Omental fat pad (tissue), 4 donors: ENCODE measurements at places on chromosomes 6 and 20.

GRCh38 chr20:25318471-25319240 is 70.8 kb downstream of the PYGB start:
- DNase-seq: peak; percentile 5

DNA sequence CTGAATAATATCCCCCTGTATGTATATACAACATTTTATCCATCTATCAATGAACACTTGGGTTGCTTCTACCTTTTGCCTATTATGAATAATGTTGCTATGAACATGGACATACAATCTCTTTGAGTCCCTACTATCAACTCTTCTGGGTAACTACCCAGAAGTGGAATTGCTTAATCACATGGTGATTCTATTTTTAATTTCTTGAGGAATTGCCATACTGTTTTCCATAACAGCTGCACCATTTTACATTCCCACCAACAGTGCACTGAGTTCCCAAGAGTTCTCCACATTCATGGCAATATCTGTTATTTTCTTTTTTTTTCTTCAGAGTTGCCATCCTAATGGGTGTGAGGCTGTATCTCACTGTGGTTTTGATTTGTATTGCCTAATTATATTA is 88.3 kb downstream of the ZHX3 start:
- DNase-seq: no peak

DNA sequence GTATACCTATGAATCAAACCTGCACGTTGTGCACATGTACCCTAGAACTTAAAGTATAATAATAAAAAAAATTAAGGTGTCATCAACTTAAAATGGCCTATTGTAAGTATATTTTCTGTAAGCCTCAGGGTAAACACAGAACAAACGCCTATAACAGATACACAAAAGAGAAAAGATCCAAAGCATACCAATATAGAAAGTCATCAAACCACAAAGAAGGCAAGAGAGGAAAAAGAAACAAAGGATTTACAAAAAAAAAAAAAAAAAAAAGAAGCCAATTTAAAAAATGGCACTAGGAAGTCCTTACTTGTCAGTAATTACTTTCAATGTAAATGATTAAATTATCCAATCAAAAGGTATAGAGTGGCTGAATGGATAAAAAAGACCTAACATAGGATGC is 24.6 kb upstream of the ASF1A start:
- no peak for DNase-seq

DNA sequence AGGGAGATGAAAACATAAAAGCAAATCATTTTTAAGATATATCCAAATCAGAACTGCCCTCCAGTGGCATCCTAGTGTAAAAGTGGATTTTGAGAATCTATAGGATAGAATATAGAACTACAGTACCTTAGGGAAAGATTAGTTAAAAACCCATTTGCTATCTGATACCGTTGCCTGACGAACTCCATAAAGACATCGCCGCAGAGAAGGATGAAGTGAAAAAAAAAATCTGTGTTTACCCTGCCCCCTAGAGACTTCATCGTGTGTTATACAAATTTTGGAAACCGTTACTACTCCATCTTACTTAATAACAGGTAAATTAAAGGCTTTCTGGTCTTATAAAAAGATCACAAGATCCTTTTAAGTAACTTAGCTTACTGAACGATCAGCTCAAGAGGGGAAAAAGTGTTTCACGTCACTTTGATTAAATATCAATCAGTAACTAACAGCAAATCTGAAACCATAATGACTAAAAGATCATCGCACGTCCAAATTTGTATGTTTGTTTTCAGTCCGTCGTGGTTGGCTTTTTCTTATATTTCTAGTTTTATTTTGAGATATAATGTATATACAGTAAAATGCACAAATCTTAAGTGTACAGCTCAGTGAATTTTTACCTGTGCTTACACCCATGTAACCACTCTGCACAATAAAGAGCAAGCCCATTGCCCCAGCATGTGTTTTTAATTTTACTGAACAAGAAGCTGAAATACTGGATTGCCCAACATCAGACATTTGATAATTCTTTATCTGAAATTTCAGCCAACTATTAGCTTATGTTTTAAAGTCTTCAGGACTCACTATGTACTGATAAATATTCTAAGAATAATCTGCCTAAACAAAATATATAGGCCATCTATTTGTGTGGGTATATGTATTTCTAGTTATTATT is 881 bp upstream of the MCM3 start:
- no peak for DNase-seq

DNA sequence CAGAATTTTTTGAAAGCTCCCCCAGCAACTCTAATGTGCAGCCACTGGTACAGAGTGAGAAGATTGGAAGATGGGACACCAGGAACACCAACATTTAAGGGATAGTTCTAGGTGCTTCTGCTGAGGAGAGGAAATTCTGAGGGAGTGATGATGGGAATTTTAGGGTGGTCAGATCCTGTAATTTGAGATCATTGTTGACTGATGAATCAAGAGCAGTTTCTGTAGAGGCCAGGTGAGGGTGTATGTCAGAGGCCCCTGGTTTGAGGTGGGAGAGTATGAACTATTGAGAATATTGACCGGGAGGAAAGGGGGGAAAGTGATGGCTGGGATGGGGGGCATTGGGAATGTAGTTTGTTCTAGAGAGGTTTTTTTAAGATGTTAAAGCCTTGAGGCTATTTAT is 47.2 kb downstream of the PTPRA start:
- no peak for DNase-seq

- DNase-seq: no peak
Observed at GRCh38 chr20:44841955-44842354, 31.6 kb upstream of the RIMS4 start.

- DNase-seq: no peak
Observed at GRCh38 chr6:71656121-71656520, 230.2 kb upstream of the RIMS1 start.

GRCh38 chr6:163866192-163866591 is 451.7 kb downstream of the QKI start:
- no peak for DNase-seq

- no peak for DNase-seq
Observed at GRCh38 chr20:50124496-50124895, 11.5 kb upstream of the UBE2V1 start.

- DNase-seq: no peak
Observed at GRCh38 chr20:45098103-45098773, 2.7 kb downstream of the KCNS1 start.

DNA sequence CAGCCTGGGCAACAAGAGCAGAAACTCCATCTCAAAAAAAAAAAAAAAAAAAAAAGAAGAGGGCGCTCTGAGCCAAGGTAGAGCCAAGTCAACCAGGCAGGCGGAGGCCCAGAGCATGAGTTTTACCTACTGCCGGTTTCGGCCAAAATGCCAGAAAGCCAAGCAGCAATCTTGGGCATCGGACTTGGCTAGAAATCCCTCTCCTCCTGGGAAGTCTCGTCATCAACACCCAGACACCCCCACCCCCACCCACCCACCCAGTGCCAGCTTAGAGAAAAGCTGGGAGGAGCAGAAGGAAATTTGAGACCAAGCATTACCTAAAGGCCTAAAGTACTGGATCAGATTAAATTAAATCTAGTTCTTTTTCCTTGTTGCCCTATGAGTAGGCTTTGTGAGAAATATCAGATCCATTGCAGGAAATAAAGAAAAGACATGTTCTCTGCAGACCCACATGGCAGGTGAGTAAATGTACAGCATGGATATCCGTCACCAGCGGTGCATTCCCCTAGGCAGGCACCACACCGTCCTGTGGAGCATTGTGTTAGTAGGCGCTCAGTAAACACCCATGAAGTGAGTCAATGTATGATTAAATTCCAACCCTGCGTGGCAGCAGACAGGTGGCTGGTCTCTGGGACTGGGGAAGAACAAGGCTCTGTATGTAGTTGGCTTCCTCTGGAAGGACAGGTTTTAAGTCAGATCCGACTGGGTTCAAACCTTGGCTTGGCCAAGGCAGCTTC is 21.0 kb downstream of the RIPOR3 start:
- no peak for DNase-seq

- no peak for DNase-seq
Observed at GRCh38 chr6:125733516-125734300, 15.7 kb upstream of the HEY2 start.

DNA sequence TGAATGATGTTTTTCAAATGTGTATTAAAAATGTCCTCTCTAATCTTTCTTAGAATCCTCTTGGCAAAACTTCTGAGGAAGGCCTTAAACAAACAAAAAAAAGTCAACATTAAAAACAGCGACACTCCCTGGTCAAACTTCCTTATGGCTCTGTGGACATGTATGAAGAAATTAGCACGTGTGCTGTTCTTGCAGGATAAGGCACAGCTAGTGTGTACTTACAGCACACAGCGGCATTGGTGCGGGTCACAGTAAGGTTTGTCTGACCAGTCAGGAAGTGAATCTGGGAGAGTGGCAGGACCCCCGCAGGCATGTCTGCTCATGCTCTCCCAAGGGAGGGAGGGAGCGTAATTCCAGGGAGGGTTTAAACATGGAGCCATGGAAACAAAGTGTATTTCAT is 38.8 kb downstream of the SLC22A1 start:
- DNase-seq: no peak

GRCh38 chr6:165573671-165574070 is 89.4 kb downstream of the PDE10A start:
- no peak for DNase-seq

GRCh38 chr20:32021091-32021490 is 10.9 kb downstream of the CCM2L start:
- no peak for DNase-seq

- no peak for DNase-seq
Observed at GRCh38 chr6:1911474-1911873, 301.8 kb downstream of the FOXC1 start.

DNA sequence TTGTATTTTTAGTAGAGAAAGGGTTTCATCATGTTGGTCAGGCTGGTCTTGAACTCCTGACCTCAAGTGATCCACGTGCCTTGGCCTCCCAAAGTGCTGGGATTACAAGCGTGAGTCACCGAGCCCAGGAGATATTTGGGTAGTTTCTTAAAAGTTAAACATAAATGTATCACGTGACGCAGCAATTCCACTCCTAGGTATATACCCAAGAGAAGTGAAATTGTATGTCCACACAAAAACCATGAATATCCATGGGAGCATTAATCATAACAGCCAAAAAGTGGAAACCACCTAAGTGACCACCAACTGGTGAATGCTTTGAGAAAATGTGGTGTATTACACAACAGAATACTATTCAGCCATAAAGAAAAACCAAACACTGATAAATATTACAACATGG is 164.8 kb downstream of the MRPL14 start:
- no peak for DNase-seq

DNA sequence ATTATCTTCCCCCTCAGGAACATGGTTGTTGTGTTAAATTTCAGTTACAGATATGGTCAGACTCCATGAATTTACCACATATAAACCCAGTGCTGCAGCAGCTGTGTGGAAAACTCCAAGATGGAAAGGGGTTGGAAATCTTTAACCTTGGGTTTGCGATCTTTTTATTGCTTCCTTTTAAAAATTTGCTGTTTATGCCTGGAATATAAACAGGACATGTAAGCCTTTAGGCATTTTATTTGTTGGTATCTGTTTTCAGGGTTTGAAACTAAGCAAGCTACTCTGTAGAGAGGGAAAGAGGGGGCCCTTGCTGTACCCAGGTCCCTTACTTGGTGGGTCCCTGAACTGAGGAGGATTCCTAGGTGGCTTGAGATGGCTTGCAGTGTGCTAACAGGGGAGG is 778 bp downstream of the PKIG start:
- DNase-seq: no peak

DNA sequence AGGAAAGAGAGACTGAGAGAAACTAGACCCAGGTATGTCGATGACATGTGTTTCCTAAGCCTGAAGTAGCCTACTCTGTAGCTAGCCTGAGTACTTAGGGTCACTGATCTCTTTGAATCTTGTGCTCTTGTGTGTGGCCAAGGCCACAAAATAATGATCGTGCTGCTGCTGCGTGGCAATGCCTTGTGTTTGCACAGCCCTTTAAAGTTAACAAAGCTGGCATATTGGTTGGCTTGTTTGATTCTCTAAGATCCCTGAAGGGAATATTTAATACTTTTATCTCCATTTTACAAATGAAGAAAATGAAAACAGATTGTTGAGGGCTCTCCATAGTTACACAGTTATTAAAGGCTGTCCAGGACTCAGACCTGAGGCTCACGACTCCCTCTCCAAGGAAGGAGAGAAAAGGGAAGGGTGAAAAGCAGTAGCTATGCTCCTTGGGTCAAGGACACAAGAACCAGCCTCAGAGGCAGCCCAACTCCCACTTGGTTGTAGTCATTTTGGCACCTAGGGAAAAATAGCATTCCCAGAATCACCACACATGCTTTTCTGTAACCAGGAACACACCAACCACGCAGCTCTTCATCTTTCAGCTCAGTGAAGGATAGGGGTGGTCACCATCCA is 130.7 kb downstream of the LRFN2 start:
- no peak for DNase-seq

DNA sequence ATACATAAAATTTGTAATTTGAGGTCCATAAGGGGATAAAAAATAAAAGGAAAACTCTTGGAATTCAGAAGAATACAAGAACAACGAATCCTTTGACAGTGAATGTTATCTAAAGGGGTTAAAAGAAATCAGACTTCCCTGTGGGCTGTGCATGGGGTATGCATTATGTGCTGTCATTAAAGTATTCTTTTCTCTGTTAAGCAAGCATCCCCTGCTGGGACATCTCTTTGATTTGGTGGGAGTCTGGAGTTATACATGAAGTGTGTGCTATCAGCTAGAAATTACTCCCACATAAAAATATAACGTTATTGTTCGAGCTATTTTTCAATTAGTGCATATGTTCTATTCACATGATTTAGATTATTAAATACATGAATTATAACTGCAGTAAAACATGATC is 195.2 kb downstream of the CENPW start:
- DNase-seq: no peak

GRCh38 chr6:36897609-36898008 is 11.9 kb downstream of the C6orf89 start:
- DNase-seq: no peak

DNA sequence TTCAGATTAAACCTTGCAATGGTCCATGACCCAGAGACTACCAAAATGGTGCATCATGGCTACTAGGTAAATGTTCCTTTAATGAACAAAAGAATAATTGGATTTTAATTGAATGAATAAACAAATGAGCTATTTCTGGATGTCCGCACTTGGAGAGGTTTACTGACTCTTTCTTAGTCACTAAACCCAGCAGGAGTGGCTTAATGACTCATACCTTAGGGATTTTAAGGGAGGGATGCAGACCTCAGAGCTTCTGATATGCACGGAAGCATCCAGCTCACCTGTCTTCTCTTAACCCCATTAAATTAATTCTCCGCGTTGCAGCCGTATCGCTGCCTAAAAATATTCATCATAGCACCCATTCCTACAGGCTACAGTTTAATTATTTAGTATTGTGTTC is 970.0 kb upstream of the SLC35B3 start:
- DNase-seq: no peak
